CD4-positive, alpha-beta T cell treated with Interleukin-15 for 1 hour (primary cell): ENCODE measurements at places on chromosomes 4 and X.

DNA sequence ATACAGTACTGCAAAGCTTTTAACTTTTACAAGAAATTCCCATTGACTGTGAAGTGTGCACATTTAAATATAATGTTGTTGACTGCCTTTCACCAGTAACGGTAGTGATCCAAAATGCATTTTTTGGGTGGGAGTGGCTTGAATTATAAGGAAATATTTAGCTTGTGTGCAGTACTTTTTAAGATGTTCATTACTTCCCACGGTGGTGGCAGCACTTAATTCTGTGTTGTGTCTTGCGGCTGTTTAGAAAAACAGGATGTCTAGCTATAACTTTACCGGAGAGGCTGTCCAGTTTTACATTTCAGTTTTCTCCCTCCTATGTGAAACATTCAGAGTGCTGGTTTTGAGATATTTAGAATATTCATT is 1.7 kb downstream of the TMEM131L start:
- DNase-seq, result peak; percentile 38

- no peak for DNase-seq
Observed at GRCh38 chr4:182925855-182926254, 8.7 kb upstream of the DCTD start.

DNA sequence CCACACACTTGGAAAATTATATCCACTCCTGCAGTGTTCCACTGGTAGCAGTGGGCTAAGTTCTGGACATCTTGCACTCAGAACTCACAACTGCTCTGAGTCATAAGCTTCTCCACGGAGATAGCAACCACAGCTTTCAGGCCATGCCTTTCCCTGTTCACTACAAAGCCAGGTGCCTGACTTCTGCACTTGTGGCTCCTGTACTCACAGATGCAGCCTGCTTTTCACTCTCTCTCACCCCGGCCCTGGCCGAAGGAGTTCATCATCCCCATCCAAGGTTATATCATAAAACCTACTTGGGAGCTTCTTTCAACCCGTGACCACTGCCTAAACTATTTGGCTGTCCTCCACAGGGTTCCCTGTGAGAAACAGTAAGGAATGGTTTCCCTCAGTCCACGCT is 999.4 kb downstream of the GLUD2 start:
- no peak for DNase-seq

DNA sequence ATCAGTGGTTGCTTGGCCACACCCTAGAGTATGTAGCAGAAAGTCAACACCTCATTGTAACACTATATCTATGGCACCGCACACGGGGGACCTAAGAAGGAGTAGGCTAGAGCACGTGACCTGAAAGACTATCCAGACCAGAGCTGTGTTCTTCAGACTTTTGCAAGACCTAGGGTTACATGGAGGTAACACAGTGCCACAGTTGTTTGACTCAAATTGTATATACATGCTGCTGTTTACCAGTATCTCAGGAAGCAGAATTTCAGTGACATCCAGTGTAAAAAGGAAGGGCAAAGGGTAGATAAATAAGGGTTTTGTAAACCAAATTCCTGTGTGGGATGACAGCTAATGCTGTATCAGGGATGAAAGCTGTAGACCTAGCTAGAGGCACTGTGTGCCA is 30.2 kb downstream of the PNMA6A start:
- DNase-seq, result no peak

DNA sequence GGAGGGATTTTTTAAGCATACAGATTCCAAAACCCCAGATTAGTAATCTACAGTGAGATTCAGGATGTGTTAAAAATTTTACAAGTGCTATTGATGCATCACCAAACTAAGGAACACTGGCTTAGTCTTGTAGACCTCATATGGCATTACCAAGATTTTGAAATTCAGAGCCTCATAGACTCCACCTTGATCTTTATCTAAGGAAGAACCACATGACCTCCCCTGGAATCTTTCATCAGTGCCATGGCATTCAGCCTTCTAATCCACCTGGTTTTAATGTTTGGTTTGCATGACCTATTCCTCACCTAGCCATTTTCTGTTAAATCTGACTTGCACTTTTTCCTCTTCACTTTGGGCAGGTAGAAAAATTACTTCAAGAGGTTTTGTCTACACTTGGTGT is 171.6 kb downstream of the NKX6-1 start:
- no peak for DNase-seq

- DNase-seq, result no peak
Observed at GRCh38 chr4:57220172-57220571, 110.0 kb upstream of the IGFBP7 start.

DNA sequence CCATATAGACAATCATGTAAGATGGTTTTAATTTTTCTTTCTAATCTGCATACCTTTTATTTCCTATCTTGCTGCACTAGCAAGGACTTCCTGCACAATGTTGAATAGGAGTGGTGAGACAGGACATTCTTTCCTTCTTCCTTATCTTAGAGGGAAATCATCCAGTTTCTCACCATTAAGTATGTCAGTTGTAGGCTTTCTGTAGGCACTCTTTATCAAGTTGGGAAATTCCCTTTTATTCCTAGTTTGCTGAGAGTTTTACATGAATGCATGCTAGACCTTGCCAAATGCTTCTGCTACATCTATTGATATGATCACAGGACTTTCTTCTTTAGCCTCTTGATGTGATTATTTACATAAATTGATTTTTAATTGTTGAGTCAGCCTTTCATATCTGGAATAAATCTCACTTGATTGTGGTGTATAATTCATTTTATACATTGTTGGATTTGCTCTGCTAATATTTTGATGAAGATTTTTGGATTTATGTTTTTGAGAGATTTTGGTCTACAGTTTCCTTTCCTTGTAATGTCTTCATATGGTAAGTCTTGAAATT is 23.8 kb downstream of the RNF175 start:
- DNase-seq, result no peak

DNA sequence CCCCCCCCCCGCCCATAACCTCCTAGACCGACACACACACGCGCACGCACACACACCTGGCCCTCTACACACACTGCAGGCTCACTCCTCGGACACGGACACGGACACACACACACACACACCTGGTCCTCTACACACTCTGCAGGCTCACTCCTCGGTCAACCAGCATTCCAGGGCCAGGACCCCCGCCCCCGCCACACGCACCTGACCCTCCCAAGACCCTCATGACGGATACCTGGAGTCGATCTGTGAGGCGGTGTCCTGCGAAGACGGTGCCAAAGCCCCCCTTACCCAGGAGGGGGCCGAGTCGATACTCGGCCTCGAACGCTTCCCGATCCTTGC is 552 bp downstream of the PIM2 start:
- no peak for DNase-seq

DNA sequence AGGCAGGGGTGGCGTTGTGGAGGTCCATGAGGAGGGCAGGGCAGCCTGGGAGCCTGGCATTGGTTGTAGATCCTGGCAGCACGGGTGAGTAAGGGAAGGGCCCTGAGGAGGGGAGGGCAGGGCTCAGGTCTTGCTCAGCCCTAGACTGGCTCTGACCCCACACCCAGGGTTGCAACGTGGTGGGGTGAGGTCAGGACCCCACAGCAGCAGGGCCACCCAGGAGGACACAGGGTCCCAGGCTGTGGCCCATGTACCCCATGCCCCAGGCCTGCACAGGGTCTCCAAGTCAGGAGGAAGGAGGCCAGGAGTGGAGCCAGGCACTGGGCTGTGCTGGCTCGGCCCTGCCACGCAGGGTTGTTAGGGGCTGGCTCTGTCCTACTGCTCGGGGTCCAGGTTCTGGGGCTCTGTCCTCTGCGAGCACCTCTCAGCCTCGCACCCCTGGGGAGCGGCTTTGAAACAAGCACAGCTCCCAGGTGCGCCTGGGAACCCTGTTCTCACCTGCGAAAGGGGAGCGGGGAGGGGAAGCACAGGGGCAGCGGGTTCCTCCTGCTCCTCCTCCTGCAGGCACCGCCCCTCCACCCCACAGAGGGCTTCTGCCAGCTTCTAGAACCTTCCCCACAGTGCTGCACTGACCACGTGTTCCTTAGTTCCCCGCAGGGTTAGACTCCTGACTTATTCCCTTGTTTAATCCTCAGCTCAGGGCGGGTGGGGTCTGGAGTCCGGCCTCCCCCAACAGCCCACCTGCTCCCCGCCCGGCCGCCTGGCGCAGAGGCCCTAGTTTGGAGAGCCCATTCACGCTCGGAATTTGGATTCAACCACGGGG is 20.4 kb downstream of the MSANTD1 start:
- no peak for DNase-seq

GRCh38 chr4:184599492-184600135 is 49.6 kb downstream of the CASP3 start:
- no peak for DNase-seq

DNA sequence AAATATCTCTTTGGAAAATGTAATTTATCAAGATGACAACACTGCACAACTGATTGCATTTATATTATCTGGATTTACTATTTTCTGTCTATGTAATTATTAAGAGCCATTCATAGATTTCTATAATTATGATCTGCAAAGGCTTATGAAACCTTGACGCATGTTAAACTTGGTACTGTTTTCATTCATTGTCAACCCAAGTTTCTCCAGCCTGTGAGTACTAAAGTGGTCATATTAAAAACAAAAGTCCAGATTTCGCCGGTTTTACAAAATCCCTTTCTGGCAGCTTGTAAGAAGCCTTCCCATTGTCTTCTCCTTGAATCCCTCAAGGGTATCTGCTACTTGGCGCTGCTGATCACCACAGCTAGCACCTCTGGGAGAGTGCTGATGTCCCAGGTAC is 19.7 kb upstream of the GRPR start:
- DNase-seq, result no peak

- DNase-seq, result no peak
Observed at GRCh38 chr4:114043116-114043515, 63.7 kb upstream of the ARSJ start.

- DNase-seq, result no peak
Observed at GRCh38 chrX:106150701-106151100, 17.4 kb upstream of the PWWP3B start.

GRCh38 chr4:158444621-158445020 is 77.1 kb upstream of the RXFP1 start:
- no peak for DNase-seq

GRCh38 chrX:10240918-10241317 is 84.1 kb downstream of the CLCN4 start:
- DNase-seq, result no peak

GRCh38 chr4:153816542-153816941 is 27.7 kb upstream of the SFRP2 start:
- DNase-seq, result no peak

GRCh38 chr4:156117743-156118142 is 164.1 kb upstream of the CTSO start:
- no peak for DNase-seq

GRCh38 chr4:141047228-141047884 is 85.9 kb downstream of the RNF150 start:
- DNase-seq, result no peak

DNA sequence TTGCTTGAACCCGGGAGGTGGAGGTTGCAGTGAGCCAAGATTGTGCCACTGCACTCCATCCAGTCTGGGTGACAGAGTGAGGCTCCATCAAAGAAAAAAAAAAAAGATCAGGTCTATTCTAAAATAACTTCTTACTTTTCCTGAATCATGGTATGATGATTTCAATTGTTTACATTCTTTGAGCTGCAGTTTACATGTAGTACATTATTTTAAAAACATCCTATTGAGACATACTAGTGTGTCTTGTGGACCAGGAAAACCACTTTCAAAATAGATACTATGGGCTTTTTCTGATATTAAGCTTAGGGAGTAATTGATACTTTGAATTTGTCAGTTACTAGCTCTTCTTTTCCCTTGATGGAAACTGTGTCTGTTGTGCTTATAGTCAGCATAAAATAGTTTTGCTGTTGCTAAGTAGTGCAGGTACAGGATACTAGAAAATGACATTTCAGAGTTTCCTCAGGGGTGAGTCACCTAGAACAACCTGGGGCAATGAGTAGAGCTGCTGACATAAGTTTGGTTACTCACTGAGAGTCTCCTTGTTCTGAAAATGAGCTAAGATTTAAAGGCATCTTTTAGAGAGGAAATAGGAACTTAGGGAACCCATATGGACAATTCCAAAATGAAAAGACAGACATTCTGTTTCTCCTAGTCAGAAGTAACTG is 53.2 kb upstream of the C4orf54 start:
- no peak for DNase-seq

GRCh38 chr4:56271131-56271530 is 116.2 kb downstream of the AASDH start:
- no peak for DNase-seq

DNA sequence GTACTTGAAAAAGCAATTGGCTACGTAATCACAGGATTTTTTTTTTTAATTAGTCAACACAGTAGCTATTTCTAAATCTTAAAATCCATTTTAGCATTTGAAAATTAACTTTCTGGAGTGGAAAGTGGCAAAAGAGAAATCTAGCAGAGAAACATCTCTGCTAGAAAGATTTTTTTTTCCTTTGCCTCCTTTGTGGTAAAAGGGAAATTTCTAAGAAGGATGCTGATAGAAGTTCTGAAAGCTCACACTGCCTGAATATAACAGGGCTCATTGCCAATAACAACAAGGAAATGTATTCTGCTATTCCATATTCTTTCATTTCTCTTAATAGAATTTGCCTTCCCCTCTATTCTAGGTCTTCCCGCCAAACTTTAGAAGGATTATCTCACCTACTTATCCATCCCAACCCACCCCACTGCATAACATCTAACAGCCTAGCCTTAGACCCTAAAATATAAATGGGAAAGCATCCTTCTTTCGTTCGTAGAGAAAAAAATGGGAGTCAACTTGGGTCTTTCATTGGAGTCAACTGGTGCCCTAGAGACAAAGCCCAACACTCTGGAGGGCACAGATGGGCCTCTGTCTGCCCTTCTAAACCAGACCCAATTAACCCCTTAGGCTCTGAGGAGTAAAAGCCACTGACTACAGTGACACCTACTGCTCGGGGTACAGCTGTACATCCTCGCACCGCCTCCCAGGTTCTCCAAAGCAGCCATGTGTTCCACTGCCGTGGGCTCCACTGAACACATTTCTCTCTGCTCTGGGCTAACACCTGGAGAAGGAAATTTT is 103.9 kb downstream of the MAML3 start:
- DNase-seq, result no peak

- no peak for DNase-seq
Observed at GRCh38 chr4:15197005-15197404, 194.7 kb downstream of the CPEB2 start.

- DNase-seq, result no peak
Observed at GRCh38 chr4:164136180-164136616, 617.7 kb upstream of the SMIM31 start.

- DNase-seq, result no peak
Observed at GRCh38 chr4:10253765-10254164, 137.2 kb upstream of the WDR1 start.

- DNase-seq, result no peak
Observed at GRCh38 chrX:110219920-110220319, 98.0 kb downstream of the AMMECR1 start.

DNA sequence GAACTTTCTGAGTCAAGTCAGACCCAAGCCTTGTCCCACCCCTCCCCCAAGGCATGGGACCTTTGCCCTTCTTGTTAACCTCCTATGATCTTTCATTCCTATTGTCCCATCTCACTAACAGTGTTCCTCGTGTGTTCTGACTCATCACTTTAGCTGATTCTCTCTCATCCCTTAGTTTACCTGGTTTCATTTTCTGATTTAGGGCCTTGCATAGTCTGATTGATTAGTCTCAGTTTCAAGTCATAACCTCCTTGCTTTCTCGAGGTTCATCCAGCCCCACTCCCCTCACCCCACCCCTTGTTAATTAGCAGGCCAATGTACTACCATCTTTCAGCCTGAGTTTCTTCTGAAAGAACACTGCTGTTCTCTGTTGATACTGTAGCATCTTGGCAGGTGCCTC is 517.4 kb downstream of the RPA4 start:
- DNase-seq, result no peak

- DNase-seq, result no peak
Observed at GRCh38 chr4:152225680-152226079, 310.2 kb downstream of the FBXW7 start.
